ENCODE measurements at places on chromosomes 12 and 14.
A peak's percentile ranks its signal among the peaks of the same experiment; 100 is the strongest.

DNA sequence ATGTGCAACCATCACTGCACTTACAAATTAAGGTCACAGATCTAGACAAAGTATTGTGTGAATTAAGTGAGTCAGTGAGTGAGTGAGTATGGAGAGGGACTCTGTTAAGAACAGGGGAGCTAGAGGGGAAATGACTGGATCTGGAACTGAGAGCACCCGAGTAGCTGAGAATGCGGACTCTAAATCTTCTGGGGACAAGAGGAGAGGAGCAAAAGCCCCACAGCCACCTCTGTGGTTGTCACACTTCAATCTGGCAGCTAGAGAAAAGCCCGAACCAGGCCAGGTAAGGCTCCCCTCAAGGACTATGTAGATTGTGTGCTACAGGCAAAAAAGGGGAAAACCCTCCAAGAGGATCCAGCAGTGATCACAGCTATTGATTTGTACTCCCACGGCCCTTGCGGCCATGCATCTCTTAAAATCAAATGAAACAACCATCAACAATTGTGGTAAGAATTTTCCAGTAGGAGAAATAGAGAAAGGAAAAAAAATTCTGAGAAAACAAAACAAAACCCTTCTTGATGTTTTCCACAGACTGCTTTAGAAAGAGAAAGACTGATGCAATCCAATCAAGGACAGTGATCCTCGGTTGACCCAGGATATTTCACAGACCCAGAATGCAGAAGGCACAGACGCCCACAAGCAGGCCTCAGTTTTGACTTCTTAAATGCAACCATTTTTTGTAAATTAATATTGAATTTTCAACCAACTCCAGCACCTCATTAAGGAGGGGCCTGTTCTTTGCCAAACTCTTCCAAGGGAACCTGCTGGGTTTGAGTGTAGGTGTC, 109.6 kb downstream of the SLC38A6 start:
- DNase-seq: no peak

- no peak for DNase-seq
Observed at GRCh38 chr14:100778951-100779690, 46.8 kb upstream of the MEG3 start.

- DNase-seq: no peak
Observed at GRCh38 chr12:15728118-15728598, 61.0 kb downstream of the EPS8 start.

DNA sequence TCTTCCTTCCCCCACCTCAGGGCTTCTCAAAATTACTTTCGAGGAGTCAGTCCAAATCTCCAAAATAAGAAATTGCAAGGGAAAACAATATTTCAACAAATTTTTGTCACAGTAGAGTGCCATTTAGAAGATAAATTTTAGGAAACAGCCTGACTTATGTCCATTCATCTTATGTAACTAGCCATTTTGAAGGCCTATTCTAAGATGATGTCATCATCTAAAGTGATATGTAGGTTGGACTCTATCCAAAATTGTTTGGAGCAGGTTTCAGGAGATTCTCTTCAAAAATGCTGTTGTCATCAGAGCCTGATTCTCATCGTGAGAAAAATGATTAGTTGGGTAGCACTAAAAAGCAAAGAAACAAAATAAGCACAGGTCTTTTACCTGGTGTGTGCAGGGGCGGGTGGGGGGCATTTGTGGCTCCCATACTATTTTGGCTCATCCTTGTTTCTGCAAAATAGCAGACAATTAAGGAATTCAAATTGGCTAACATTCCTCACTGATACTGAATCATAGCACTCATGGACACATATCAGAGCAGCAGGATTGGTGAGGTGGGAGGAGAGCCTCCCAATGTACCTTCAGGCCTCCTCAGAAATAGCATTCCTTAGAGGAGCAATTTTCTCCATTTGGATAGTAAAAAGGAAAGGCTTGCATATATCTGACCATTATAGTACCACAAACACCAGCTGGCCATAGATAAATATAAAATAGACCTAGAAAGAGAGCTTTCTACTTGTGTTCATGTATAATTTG, 360.9 kb upstream of the NAV3 start:
- DNase-seq: no peak

- DNase-seq: no peak
Observed at GRCh38 chr12:4206470-4206869, 67.1 kb upstream of the CCND2 start.

DNA sequence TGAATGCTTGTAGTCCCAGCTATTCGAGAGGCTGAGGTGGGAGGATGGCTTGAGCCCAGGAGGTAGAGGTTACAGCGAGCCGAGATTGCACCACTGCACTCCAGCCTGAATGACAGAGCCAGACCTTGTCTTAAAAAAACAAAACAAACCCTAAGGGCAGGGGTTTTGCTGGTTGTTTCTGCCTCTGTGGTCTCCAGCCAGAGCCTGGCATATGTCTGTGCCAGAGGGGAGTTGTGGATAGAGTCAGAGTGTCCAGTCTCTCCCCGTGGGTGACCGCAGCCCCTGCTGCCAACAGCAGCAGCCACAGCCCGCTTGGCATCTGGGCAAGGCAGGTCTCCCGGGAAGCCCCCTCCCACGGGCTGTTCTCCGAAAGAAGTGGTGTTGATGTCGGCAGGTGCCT, 37.6 kb downstream of the MVK start:
- no peak for DNase-seq

GRCh38 chr12:182381-182892, 31.5 kb downstream of the SLC6A12 start:
- no peak for DNase-seq

GRCh38 chr12:104219908-104220404, 4.4 kb downstream of the TXNRD1 start:
- DNase-seq: peak; percentile 16

DNA sequence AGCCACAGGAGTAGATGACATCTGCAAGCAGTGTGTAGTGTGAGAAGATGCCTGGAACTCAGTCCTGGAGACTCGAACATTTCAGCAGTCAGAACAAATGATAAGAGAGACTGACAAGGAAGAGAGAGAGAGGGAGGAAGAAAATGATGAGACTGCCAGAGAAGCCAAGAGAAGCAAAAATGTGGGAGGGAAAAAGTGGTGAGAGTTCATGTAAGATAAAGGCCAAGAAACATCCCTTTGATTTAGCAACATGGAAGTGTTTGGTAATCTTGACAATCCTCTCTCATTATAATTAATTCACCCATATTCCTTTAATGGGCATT, 42.6 kb downstream of the LIMA1 start:
- no peak for DNase-seq

Data from activated CD4-positive, alpha-beta T cell treated with anti-CD3 and anti-CD28 coated beads, Interleukin-2, amount 50 U/mL, for 24 hours (primary cell).